ENCODE measurements at places on chromosomes 4 and X. TPM values are rescaled to one million over a fixed set of nuclear protein-coding genes. Genes with fewer than 3 reads are reported as not detected.

FHIP1A gene
- total RNA-seq = 4.4 TPM

RXFP1 gene
- not detected for total RNA-seq

PF4V1 gene
- not detected for total RNA-seq

SHOX gene
- 13.4 TPM for total RNA-seq

- no peak overlapping the region for H3K27ac ChIP-seq
- H3K4me1 ChIP-seq = peaks cover 16% of the 10 kb centered on the region
- H3K4me3 ChIP-seq = no peak overlapping the region
- no peak for DNase-seq
Measured at GRCh38 chr4:73675623-73676022, 55.4 kb upstream of the RASSF6 start.

- H3K27me3 ChIP-seq = no peaks in the 10 kb centered on the region
- peak; percentile 3 for DNase-seq
- H3K36me3 ChIP-seq = no peaks in the 10 kb centered on the region
- no peak overlapping the region for H3K27ac ChIP-seq
- no peaks in the 10 kb centered on the region for H3K4me1 ChIP-seq
Measured at GRCh38 chr4:114108869-114109268, 129.4 kb upstream of the ARSJ start.

- no peaks in the 10 kb centered on the region for H3K4me1 ChIP-seq
- no peak overlapping the region for H3K4me3 ChIP-seq
- no peak overlapping the region for H3K27ac ChIP-seq
- H3K36me3 ChIP-seq = no peaks in the 10 kb centered on the region
Measured at GRCh38 chrX:27675493-27675892, 85.3 kb downstream of the DCAF8L2 start.

GRCh38 chrX:10381193-10381592, 224.4 kb downstream of the CLCN4 start:
- no peaks in the 10 kb centered on the region for H3K27me3 ChIP-seq
- H3K36me3 ChIP-seq = no peaks in the 10 kb centered on the region
- no peaks in the 10 kb centered on the region for H3K4me1 ChIP-seq
- DNase-seq = no peak

GRCh38 chr4:158420782-158421181, 100.9 kb upstream of the RXFP1 start:
- H3K27me3 ChIP-seq = no peaks in the 10 kb centered on the region
- H3K4me3 ChIP-seq = no peak overlapping the region

DNA sequence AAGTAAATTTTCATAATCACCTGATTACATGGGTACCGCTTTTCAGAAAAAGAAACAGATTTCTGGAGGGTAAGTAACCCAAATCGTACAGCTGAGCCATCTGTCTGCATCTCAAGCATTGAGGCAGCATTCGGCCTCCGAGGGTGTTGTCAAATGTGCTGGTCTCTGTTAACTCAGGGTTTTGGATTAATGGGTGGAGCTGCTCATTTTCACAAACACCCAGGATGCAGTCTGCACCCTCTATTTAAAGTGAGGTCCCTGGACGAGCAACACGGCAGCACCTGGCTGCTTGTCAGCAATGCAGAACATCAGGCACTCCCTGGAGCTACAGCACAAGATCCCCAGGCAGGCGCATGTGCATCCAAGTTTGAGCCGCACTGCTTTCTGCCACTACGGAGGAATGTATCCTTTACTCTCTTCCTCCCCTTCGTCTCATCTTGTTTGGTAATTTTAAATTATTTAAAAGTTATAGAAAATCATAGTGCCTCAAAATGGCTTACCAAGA, 24.7 kb upstream of the NAP1L5 start:
- H3K36me3 ChIP-seq = peaks cover 6% of the 10 kb centered on the region
- H3K27ac ChIP-seq = no peak overlapping the region
- DNase-seq = no peak

DNA sequence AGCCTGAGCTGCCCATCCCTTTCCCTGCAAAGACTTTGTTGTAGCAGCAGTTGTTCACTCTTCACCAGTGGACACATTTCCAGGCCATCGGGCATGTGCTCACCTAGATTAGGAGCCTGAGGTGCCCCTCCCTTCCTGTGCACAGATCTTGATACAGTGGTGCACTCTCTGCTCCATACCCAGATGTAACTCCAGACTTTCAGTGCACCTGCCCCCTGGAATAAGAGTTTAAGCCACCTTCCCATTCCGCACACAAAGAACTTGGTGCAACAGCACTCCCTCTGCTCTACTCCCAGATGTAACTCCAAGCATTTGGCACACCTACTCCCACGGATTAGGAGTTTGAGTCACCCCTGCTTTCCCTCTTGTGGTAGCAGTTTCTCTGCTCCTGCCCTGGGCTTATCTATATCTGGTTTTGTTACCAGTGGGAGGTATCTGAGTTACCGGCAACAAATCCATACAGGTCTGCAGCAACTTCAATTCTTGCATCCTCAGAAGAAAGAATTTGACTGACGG, 36.0 kb upstream of the PLK4 start:
- no peaks in the 10 kb centered on the region for H3K27me3 ChIP-seq
- H3K4me1 ChIP-seq = no peaks in the 10 kb centered on the region
- no peaks in the 10 kb centered on the region for H3K36me3 ChIP-seq
- H3K27ac ChIP-seq = no peak overlapping the region
- DNase-seq = peak; percentile 42
- no peak overlapping the region for H3K4me3 ChIP-seq

DNA sequence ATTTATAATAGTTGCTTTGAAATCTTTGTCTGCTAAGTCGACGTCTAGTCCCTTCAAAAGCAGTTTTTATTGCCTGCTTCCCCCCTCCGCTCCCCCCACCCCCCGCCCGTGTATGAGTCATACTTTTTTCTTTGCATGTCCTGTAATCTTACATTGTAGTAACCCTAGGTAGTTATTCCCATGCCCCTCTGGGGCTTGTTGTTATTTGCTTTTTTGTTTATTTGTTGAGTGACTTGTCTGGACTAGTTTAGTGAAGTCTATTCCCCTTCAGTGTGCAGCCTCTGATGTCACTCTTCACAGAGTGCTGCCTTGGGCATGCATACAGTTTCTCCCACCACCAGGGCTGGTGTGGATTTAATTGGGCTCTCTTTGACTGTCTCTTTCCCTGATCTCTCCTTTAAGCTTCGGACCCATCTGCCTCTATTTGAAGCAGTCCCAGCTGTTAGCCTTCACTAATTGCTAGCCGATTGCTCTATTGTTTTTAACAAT, 86.2 kb downstream of the PPEF1 start:
- H3K36me3 ChIP-seq = no peaks in the 10 kb centered on the region
- no peak overlapping the region for H3K27ac ChIP-seq
- no peak for DNase-seq
- H3K4me1 ChIP-seq = no peaks in the 10 kb centered on the region

DNA sequence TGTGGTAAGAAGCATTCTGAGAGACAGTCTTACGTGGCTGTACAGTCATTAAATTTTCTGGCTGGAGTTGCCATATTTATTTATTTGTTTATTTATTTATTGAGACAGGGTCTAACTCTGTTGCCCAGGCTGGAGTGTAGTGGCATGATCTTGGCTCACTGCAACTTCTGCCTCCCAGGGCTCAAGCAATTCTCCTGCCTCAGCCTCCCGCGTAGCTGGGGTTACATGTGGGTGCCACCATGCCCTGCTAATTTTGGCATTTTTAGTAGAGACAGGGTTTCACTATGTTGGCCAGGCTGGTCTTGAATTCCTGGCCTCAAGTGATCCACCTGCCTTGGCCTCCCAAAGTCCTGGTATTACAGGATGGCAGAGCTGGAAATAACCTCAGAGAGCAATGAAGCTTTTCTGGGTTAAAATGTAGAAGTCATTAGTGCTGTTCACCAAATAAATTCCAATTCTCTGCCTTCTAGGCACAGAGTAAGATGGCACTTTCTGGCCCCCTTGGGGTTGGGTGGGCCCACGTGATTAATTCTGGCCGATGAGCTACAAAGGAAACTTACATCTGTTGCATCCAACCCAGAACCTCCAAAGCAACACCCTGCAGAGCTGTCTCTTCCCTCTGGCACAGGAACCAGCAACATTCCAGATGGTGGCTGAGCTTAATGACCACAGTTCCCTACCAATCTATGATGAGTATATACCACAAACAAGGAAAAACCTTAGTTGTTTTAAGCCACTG, 4.5 kb downstream of the MRFAP1 start:
- H3K27me3 ChIP-seq = no peaks in the 10 kb centered on the region
- no peak overlapping the region for H3K4me3 ChIP-seq
- peaks cover 15% of the 10 kb centered on the region for H3K36me3 ChIP-seq
- H3K27ac ChIP-seq = no peak overlapping the region

GRCh38 chr4:125948021-125948420, 633.3 kb downstream of the FAT4 start:
- no peak overlapping the region for H3K4me3 ChIP-seq
- H3K36me3 ChIP-seq = no peaks in the 10 kb centered on the region
- no peaks in the 10 kb centered on the region for H3K27me3 ChIP-seq
- H3K4me1 ChIP-seq = no peaks in the 10 kb centered on the region
- no peak overlapping the region for H3K27ac ChIP-seq
- DNase-seq = no peak

- H3K27me3 ChIP-seq = no peaks in the 10 kb centered on the region
- H3K4me3 ChIP-seq = no peak overlapping the region
- H3K27ac ChIP-seq = no peak overlapping the region
- DNase-seq = peak; percentile 92
Measured at GRCh38 chr4:140884431-140885058, 128.4 kb upstream of the TBC1D9 start.

- no peaks in the 10 kb centered on the region for H3K27me3 ChIP-seq
- H3K27ac ChIP-seq = no peak overlapping the region
- no peak for DNase-seq
- no peaks in the 10 kb centered on the region for H3K4me1 ChIP-seq
- no peak overlapping the region for H3K4me3 ChIP-seq
Measured at GRCh38 chrX:15206306-15206705, 63.6 kb downstream of the ASB9 start.

Data from osteoblast (primary cell).